A549 treated with CORT108297 at 1 μM for 4 hours (cell line): ENCODE measurements at places on chromosomes 12 and 14. TPM values are rescaled to one million over a fixed set of nuclear protein-coding genes. Genes with fewer than 3 reads are reported as not detected.

The ZNF891 gene
- 0.28 to 0.44 TPM (median 0.41 TPM) in 5 replicates for total RNA-seq

The DIO3 gene
- 0.03 to 0.08 TPM (median 0.03 TPM) in 3 of 5 replicates, not detected in the others for total RNA-seq

The SYNDIG1L gene
- total RNA-seq, result 0.05 TPM in 1 of 5 replicates, not detected in the others

The ADCY4 gene
- not detected in 5 replicates for total RNA-seq

The ZFYVE1 gene
- 8.4 to 10.5 TPM (median 9.3 TPM) in 5 replicates for total RNA-seq

The RHEBL1 gene
- 4.3 to 6.2 TPM (median 5.4 TPM) in 5 replicates for total RNA-seq

The STXBP6 gene
- total RNA-seq, result 1.4 to 2.2 TPM (median 1.9 TPM) in 5 replicates

The AICDA gene
- total RNA-seq, result 0.05 to 0.13 TPM (median 0.11 TPM) in 4 of 5 replicates, not detected in the other

The ALX1 gene
- total RNA-seq, result 5.0 to 6.7 TPM (median 5.9 TPM) in 5 replicates
